ENCODE measurements at places on chromosomes 7 and 10.

GRCh38 chr10:93255546-93255945 lies 181.9 kb downstream of the CYP26A1 start:
- no peak for DNase-seq

GRCh38 chr7:97847791-97848190 lies 24.4 kb downstream of the ASNS start:
- no peak for DNase-seq

DNA sequence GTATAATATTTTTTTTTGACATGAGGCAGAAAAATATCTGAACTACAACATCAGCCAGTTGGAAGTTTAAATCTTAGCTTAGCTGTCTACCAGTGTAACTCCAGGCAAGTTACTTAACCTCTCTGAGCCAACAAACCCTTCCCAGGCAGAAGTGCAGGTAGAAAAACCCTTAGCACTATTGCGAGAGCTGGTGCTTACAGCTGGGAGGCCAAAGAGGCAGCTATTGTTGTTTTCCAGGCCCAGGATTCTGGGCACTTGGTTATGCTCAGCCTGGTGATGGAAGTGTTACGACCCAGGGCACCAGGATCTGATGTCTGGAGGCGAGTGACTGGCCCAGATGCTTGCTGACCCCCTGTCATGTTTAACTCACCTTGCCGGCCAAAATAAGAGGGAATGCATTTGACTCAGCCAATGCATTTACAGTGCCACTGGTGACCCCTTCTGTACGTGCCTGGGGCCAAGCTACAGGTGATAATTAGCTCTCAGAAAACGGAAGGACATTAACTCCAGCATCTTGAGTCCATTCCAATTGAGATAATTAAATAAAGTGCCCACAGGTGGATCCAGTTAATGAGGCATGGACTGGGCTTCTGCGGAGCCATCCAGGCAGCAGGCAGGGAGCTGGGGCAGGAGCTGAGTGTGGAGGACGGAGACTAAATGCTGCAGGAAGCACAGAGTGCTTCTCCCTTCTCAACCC lies 126.5 kb upstream of the HABP2 start:
- DNase-seq, result no peak

DNA sequence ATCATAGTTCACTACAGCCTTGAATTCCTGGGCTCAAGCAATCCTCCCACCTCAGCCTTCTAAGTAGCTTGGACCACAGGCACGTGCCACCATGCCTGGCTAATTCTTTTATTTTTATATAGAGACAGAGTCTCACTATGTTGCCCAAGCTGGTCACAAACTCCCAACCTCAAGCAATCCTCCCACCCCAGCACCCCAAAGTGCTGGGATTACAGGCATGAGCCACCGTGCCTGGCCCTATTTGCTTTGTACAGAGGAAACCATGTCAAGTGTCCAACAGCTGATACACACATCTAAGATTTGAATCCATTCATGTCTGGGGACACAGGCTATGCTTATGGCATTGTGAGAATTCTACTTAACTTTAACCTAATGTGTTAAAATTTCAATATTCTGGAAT lies 29.9 kb upstream of the MPP7 start:
- DNase-seq, result no peak

- no peak for DNase-seq
These were observed 15.2 kb upstream of the LAMB4 start for GRCh38 chr7:108145401-108145800.

All from activated CD4-positive, alpha-beta T cell treated with anti-CD3 and anti-CD28 coated beads for 1 hour (primary cell).